ENCODE measurements at places on chromosomes 5 and 9. TPM values are rescaled to one million over a fixed set of nuclear protein-coding genes. Genes with fewer than 3 reads are reported as not detected.

The PDGFRB gene
- 144 TPM for total RNA-seq

The ITGA2 gene
- total RNA-seq: 48.8 TPM

The FAM221B gene
- total RNA-seq: not detected

GRCh38 chr9:28264368-28264767, 691.1 kb upstream of the C9orf72 start:
- no peak for DNase-seq

- no peak for DNase-seq
Measured at GRCh38 chr5:167948251-167948650, 343.2 kb upstream of the WWC1 start.

All from HFFc6 (cell line).